ENCODE measurements at places on chromosomes 12 and 14.

DNA sequence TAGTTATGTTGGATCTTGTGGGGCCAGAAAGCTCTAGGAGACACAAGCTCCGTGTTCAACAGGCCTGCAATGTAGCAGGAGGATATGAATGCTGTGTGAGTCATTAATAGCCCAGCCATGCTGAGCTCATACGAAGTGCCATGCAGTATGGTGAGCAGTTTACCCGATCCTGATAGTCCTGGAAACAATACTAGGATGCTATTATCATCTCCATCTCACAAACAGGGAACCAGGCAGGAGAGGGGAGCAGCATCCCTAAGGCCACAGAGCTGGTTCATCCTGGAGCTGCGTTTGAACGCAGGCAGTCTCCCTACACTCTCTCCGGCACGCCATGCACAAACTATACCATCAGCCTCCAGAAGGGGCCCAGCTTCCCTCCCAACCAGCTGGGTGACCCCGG, 20.5 kb downstream of the TTC7B start:
- no peaks in the 10 kb centered on the region for H3K4me1 ChIP-seq
- peak; percentile 22 for DNase-seq
- H3K27me3 ChIP-seq = no peaks in the 10 kb centered on the region
- H3K4me3 ChIP-seq = no peak overlapping the region
- H3K27ac ChIP-seq = no peak overlapping the region

- H3K4me3 ChIP-seq = no peak overlapping the region
- H3K27me3 ChIP-seq = no peaks in the 10 kb centered on the region
Measured at GRCh38 chr12:103986829-103987228, 21.2 kb downstream of the TDG start.

DNA sequence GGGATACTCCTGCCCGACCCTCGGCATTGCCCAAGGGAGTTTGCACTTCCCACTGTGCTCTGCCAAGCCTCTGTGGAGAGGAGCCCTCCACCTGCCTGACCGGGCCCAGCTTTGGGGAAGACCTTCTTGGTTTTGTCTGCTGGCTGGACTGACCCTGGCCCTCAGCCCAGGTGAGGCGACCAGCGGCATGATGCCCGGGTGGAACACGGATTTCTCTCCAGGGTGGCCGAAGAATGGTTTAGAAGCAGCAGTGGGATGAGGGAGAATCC, 15.6 kb downstream of the ZBTB42 start:
- peak overlapping the region; percentile 88 for H3K27ac ChIP-seq
- H3K27me3 ChIP-seq = no peaks in the 10 kb centered on the region
- no peaks in the 10 kb centered on the region for H3K36me3 ChIP-seq
- H3K4me3 ChIP-seq = peak overlapping the region; percentile 73

DNA sequence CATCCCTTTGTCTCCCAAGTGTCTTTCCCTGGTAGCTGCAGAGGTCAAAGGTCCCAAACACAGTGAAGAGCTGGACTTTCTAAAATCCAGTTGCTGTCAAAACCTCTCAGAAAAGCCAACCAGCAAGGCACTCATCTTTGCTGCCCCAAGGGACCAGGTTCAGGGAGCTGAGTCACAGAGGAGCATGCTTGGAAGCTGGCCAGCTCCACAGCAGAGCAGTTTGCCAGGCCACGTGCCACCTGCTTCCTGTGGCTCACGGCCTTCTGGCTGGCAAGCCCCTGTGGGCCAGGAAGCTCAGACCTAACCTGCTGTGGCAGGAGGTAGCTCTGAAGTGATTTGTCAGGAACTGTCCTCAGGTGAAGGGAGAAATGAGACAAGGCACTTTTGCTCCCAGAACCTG, 3.6 kb downstream of the ISCU start:
- peaks cover 30% of the 10 kb centered on the region for H3K36me3 ChIP-seq
- H3K27me3 ChIP-seq = no peaks in the 10 kb centered on the region
- peak overlapping the region; percentile 39 for H3K27ac ChIP-seq
- no peak overlapping the region for H3K4me3 ChIP-seq

GRCh38 chr12:97380440-97380839, 82.2 kb upstream of the RMST start:
- no peaks in the 10 kb centered on the region for H3K36me3 ChIP-seq
- no peak overlapping the region for H3K4me3 ChIP-seq
- H3K27ac ChIP-seq = no peak overlapping the region
- H3K27me3 ChIP-seq = no peaks in the 10 kb centered on the region
- no peak for DNase-seq
- H3K4me1 ChIP-seq = no peaks in the 10 kb centered on the region

- H3K27ac ChIP-seq = no peak overlapping the region
- peaks cover 4% of the 10 kb centered on the region for H3K36me3 ChIP-seq
- no peaks in the 10 kb centered on the region for H3K27me3 ChIP-seq
- H3K4me3 ChIP-seq = no peak overlapping the region
- H3K4me1 ChIP-seq = no peaks in the 10 kb centered on the region
Measured at GRCh38 chr12:112473056-112473455, 54.3 kb downstream of the PTPN11 start.

DNA sequence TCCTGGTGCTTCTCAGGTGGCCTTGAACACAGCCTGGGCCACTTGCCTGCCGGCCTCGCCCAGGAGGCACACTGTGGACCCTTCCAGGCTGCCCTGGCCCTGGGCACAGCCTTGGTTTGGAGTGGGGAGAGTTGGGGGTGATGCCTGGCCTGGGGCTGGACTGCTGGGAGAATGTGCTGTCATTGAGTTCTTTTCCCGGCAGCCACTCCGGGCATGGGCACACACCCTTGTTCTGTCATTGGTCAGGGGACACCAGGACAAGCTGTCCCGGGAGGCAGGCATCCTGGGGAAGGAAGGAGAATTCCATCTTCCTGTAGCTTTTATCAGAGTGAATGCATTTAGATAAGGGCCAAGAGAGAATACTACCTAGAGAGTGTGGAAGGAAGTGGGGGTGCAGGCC, 61.8 kb upstream of the RIN3 start:
- H3K36me3 ChIP-seq = no peaks in the 10 kb centered on the region
- H3K4me3 ChIP-seq = no peak overlapping the region
- no peak overlapping the region for H3K27ac ChIP-seq
- H3K4me1 ChIP-seq = no peaks in the 10 kb centered on the region

GRCh38 chr12:26319511-26319910, 124.1 kb downstream of the SSPN start:
- no peak overlapping the region for H3K4me3 ChIP-seq
- H3K4me1 ChIP-seq = peaks cover 8% of the 10 kb centered on the region
- no peaks in the 10 kb centered on the region for H3K27me3 ChIP-seq

DNA sequence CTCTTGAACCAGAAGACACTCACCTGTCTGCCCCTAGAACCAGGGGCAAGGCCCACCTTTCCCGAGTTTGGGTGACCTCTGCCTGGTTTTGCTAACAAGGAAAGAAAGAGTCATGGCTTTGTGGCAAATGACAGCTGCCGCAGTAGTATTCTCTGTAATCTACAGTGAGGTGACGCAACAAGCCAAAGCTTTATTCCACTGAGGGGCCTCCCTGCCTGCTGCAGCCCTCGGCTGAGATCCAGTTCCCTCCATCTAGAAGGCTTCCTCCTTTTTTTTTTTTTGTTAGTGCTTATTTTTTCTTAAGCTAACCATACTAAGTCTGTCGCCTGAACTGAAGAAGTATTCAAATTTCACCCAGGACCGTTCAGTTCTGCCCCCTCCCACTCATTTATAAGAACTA, 142.3 kb upstream of the TMCC3 start:
- H3K4me3 ChIP-seq = no peak overlapping the region
- no peaks in the 10 kb centered on the region for H3K4me1 ChIP-seq
- no peaks in the 10 kb centered on the region for H3K36me3 ChIP-seq
- no peak for DNase-seq

GRCh38 chr14:32683679-32684078, 255.0 kb upstream of the NPAS3 start:
- no peaks in the 10 kb centered on the region for H3K36me3 ChIP-seq
- DNase-seq = no peak
- no peaks in the 10 kb centered on the region for H3K4me1 ChIP-seq
- no peak overlapping the region for H3K27ac ChIP-seq
- H3K4me3 ChIP-seq = no peak overlapping the region

DNA sequence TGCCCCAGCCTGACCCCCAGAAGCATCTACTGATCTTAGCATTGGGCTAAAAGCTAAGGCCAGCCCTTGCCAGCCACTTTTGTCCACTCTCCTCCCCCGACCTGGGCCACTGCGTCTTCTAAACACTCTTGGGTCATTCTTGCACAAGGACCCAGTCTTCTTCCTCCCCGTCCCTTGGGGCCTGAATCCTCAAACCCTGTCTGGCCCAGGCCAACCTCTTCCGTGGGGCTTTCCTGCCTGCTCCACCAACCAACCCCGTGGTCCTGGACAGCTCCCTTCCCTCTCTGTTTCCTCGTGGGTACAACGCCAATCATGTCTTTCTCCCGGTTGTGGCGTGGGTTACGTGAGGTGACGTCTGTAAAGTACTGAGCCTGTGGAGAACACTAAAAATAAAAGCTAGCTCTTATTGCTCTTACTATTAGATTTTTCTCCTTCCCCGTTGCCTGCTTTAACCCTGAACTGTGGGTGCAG, 21.5 kb downstream of the FAM222A start:
- no peak overlapping the region for H3K4me3 ChIP-seq
- DNase-seq = no peak
- no peak overlapping the region for H3K27ac ChIP-seq
- H3K36me3 ChIP-seq = no peaks in the 10 kb centered on the region
- H3K27me3 ChIP-seq = no peaks in the 10 kb centered on the region

GRCh38 chr14:60722107-60722356, 2.1 kb downstream of the SIX4 start:
- DNase-seq = no peak
- H3K27ac ChIP-seq = peak overlapping the region; percentile 71
- peaks cover 19% of the 10 kb centered on the region for H3K36me3 ChIP-seq

DNA sequence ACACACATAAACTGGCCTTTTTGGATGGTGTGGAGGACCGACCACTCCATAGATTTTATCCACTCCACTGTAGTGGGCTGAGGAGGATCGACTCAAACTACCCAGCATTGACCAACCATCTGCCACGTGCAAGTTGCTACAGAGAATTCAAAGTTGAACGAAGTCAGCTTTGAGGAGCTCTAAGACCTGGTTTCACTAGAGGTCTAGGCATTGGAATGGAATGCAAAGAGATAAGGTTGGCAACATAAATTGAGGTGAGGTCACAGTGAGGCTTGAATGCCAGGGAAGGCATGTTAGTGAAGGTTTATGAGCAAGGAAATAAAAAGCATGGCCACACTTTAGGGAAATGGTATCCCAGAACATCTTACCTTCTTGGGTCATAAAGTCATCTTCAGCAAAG, 14.5 kb downstream of the VWF start:
- H3K27ac ChIP-seq = no peak overlapping the region
- no peaks in the 10 kb centered on the region for H3K27me3 ChIP-seq
- no peak overlapping the region for H3K4me3 ChIP-seq

DNA sequence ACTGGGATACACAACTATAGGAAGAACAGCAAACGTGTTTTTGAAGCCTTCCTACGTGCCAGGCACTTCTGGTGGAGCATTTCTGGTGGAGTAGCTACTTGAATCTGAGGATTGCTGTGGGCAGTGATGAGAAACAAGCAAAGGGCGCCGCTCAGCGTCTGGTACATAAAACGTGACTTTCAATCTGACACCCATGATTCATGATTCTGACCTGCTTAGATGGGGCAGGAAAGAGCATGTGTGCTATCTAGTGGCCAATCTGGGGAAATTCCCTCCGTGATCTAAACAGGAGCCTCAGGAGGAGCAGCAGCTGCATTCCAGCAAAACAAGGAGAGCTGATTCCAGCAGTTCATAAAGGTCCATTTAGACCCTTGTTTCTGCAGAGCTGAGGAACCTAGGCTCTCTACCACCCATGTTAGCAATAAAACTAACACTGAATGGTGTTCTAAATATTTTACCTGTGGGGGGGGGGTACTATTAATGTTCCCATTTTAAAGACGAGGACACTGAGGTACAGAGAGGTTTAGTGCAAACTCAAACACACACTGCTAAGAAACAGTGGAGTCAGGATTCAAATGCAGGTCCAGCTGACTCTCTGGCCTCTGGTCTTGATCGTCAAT, 37.8 kb downstream of the PAH start:
- no peaks in the 10 kb centered on the region for H3K4me1 ChIP-seq
- H3K27me3 ChIP-seq = no peaks in the 10 kb centered on the region
- no peak overlapping the region for H3K27ac ChIP-seq
- DNase-seq = peak; percentile 15
- no peak overlapping the region for H3K4me3 ChIP-seq
- no peaks in the 10 kb centered on the region for H3K36me3 ChIP-seq

GRCh38 chr14:37598747-37599506, 3.5 kb downstream of the TTC6 start:
- no peak overlapping the region for H3K27ac ChIP-seq
- H3K36me3 ChIP-seq = no peaks in the 10 kb centered on the region
- H3K27me3 ChIP-seq = peaks cover 3% of the 10 kb centered on the region
- peak overlapping the region; percentile 32 for H3K4me3 ChIP-seq

DNA sequence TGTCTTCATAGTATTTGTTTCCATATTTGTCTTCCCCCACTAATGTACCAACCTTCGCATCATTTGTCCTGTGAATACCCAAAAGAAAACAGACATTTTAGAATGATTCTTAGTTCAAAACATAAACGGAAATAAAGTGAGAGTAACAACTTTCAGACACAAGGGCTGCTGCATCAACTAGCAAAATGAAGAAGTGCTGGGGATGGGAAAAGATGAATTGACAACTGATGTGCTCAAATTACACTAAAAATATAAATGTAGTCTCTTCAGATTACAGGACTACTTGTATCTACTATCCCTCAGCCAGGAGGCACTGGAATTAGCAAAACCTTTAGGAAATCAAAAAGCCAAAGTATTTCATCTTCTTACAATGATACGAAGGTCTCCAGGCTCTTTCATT, 743 bp downstream of the NDUFA12 start:
- H3K27me3 ChIP-seq = no peaks in the 10 kb centered on the region
- H3K4me3 ChIP-seq = peak overlapping the region; percentile 93
- peaks cover 3% of the 10 kb centered on the region for H3K36me3 ChIP-seq
- DNase-seq = no peak
- peaks cover 4% of the 10 kb centered on the region for H3K4me1 ChIP-seq

DNA sequence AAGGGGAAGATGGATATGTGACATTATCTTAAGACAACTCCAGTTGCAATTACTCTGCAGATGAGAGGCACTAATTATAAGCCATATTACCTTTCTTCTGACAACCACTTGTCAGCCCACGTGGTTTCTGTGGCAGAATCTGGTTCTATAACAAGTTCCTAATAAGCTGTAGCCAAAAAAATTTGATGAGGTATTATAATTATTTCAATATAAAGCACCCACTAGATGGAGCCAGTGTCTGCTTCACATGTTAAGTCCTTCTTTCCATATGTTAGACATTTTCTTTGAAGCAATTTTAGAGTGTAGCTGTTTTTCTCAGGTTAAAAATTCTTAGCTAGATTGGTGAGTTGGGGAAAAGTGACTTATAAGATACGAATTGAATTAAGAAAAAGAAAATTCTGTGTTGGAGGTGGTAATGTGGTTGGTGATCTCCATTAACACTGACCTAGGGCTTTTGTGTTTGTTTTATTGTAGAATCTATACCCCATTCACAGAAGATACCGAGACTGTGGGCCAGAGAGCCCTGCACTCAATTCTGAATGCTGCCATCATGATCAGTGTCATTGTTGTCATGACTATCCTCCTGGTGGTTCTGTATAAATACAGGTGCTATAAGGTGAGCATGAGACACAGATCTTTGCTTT, 36.9 kb downstream of the PSEN1 start:
- DNase-seq = no peak
- H3K4me1 ChIP-seq = no peaks in the 10 kb centered on the region
- no peak overlapping the region for H3K27ac ChIP-seq
- H3K4me3 ChIP-seq = no peak overlapping the region
- H3K36me3 ChIP-seq = peaks cover 9% of the 10 kb centered on the region
